GM04503 (cell line): ENCODE measurements at places on chromosomes 2 and 18.

DNA sequence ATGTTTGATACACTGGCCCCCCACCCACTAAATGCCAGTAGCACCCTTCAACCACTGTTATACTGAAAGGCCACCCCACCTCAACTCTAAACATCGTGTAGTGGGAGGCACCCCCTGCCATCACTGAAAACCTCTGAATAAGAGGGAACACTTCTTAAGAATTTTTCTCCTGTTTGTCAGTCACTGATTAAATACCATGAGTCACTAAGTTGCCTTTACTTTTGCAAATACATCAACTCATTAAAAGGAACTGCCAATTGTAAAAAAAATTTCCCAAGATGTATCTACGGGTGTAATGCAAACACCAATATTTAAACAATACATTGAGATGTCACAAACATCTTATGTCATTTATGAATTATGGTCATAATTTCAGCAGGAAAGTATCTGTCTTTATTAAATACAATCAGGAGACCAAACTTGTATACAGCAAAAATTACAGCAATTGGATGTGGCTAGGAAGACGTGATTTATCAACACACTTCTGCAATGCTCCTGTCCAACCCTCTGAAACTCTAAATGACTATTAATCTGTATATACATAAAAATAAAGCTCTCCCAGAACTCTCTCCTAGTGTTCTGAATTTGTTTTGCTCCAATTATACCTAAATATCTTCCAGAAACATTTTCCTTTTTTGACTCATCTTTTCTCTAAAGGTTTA is 144.1 kb upstream of the STK17B start:
- no peak for DNase-seq

GRCh38 chr2:129813404-129813803 is 166.1 kb upstream of the RAB6C start:
- DNase-seq, result no peak

DNA sequence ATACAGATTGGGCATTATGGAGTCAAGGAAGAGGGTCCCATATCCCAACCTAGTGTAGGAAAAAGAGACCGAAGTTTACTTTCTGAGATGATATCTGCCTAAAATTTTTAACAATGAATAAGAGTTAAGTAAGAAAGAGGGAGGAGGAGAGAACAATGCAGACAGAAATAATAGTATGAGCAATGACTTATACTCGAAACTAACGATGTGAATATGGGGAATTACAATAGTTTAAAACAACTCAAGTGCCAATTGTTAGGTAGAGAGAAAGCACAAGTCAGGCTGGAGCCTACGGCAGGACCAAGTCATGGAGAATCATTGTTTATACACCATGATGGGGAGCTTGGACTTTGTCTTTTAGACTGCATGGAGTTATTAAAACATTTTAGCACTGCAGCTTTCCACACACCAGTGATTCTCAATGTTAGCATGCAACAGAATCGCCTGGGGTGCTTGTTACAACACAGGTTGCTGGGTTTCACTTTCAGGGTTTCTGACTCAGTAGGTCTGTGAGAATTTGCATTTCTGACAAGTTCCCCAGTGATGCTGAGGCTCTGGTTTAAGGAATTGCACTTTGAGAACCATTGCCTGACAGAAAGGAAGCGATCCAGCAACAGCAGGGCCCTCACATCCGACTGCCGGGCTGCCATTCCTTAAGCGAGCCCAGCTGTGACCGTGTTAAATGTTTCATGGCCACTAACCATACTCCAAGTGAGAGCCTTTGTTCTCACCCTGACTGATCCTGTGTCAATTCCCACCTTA is 511.2 kb downstream of the DCDC2C start:
- DNase-seq, result no peak

- peak; percentile 71 for DNase-seq
Measured at GRCh38 chr2:85785027-85785822, 31.4 kb downstream of the ATOH8 start.

DNA sequence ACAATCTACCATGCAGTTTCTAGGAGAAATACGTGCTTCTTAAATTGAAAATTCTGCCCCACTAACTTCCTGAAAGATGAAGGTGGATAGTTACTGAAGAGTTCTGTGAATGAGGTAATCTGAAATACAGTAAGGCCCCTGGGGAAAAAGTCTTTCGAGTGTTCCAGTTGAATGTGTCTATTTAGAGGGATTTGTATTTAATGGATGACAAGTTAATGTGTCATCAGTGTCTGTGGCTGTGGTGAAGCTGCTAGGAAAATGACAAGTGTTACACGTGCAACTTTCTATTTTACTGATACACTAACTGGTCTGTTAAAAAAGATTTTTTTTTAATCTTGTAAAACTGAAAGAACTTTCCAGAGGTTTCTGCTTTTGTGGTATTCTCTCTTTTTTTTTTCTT is 384.6 kb downstream of the STK39 start:
- no peak for DNase-seq

DNA sequence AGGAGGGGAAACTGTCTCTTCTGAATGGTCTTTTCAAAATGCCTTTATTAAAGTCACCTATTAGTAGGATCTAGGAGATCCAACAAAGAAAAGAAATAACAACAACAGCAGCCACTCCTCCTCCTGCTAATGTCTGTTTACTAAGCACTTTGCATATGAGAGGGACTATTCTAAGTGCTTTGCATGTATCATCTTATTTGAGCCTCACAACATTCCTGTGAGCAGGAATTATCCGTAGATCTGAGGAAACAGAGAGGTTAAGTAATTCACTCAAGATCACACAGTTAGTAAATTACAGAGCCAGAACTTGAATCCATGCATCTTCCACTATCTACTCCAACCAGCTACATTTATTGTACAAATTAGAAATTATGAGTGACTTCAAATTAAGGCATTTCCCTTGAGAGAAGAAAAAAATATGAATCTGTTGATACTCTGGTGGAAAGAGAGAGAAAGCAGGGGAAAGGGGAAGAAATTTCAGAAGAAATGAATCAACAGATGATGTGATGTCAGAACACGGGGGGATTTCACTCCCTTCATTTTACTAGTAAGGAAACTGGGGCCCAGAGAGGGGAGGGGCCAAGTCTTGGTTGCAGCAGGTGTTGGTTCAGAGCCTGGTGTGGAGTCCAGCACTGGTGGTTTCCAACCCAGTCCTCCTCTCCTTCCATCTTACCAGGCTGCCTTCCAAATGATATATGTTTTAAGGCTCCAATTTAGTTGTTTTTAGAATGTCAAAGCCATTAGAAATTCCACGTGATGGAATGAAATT is 49.7 kb downstream of the TSN start:
- DNase-seq, result no peak

DNA sequence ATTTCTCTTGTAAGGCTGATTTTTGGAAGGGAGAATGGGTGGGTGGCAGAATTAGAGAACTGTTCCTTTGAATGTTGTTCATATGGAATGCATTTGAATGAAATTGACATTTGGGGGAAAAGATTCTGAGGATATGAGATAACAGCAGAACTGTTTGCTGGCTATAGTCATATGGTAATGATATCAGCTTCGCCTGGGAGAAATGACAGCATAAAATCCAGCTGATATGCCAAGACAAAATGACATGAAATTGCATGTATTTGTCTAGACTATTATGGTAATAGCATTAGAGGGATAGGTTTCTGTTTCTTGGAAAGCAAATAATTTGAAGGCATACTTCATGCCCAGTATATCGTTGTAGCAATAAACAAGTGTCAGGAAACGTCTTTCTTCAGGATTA is 150.8 kb upstream of the SPATS2L start:
- no peak for DNase-seq

GRCh38 chr2:100279586-100280534 is 42.4 kb downstream of the LONRF2 start:
- no peak for DNase-seq

DNA sequence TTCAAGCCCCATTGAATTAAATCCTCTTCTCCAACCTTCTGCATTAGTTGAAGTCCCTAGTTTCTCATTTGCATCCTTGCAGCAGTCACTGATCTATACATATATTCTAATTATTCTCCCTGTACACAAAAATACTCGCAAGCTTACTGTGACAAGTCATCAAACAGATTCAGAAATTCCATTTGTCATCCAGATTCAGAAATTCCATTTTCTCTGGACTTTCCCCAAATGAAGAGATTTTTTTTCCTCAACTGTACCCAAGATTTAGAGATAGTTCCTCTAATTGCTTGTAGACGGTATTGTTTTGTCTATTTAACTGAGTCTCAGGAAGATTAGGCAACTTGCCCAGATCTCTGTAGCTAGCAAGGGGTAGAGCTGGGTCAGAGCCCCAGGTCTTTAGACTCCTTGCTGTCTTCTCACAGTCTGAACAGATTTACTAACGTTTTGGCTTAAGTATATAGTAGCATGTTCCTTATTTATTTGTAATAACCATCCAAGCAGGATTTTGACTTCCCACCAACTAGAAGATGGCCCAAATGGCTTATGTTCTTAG is 34.2 kb downstream of the RAB12 start:
- DNase-seq, result no peak

- no peak for DNase-seq
Measured at GRCh38 chr2:240335061-240335460, 100.4 kb upstream of the GPC1 start.

- peak; percentile 17 for DNase-seq
Measured at GRCh38 chr2:241774419-241775222, 2.0 kb upstream of the GAL3ST2 start.

DNA sequence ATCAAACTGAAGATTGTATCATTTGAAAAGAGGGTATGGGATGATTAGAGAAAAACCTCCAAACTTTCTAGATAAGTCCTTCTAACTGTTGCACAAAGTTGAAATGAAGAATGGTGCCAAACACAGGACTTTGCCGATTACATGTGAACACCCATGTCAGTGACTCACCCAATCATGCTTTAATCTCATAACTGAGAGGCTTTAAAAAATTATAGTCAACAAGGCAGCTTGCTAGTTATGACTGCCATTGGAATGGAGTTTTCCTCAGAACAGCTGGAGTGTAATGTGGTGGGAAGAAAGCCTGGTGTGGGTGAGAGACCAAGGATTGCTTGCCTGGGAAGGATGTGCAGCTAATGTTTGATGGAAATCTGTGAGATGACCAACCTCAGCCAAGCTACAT is 98.2 kb upstream of the ALPP start:
- DNase-seq, result no peak

GRCh38 chr18:27860701-27861107 is 316.2 kb downstream of the CDH2 start:
- no peak for DNase-seq

DNA sequence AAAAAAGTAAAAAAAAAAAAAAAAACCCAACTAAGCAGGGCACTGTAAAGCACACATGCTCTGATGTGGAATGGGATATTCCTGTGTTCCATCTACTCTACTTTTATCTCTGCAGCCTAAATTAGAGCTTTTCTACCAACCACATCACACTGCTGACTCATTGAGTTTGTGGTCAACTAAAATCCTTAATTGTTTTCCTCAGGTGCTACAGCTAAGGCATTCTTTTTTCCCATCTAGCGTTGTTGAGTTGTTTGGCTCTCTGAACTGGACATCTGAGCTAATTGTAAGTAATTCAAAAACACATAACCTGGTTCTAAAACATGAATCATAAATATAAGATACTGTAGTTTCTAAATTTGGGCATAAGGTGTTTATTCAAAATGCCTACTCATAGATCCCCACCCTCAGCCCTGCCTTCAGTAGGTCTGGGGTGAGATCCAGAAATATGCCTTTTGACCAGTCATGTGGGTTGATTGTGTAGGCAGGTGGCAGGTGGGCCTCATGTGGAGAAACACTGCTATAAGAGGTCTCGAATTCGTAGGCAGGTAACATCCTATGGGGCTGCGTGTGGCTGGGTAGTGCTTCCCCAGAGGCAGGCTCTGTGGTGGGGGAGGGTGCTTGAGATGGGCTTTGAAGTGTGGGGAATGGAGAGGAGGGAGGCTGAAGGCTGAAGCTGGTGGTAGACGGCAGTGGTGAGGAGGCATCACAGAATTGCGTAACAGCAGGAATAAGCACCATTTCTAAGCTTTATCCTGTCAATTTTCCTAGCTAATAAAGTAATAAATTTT is 27.2 kb downstream of the ANKRD29 start:
- no peak for DNase-seq

DNA sequence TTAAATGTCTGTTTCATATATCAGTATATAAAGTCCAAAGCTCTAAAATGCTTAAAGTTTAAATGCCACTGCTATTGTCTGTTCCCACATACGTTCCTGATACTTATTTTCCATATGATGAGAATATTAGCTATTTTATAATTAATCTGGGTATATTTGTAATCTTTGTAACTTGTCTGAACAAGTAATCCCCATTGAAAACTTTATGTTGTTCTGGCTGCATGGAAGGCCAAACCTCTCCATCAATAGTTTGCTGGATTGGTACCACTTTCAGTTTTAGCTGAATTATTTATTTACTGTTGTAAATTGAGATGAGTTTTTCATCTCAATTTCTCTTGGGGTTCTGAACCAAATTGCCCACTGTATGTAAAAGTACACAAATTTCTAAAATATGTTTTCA is 1.5 kb downstream of the MBD5 start:
- no peak for DNase-seq

DNA sequence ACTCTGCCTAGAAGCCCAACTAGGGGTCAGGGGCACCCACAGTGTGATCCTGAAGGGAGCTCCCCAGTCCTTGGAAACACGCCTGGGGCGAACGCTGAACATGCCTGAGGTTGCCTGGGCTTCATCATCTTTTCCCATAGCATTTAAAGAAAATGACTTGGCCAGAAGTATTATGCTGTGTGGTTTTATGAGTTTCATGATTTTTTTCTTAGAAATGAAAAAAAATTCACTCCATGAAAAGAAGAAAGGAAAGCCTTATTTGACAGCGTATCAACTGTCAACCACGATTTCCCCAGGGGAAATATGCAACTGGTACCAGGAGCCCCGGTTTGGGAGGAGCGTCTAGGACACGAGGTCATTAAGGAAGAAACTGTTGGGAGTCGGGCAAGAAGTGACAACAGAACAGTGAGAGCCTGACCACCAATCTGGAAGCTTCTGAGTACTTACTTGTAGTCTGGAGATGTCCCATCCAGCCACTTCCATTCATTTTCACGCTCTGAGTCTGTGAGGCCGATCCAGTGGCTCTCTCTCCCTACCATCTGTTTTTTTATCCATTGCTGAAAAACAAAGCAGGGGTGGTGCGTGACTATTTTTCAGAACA is 63.5 kb upstream of the THOC1 start:
- no peak for DNase-seq

DNA sequence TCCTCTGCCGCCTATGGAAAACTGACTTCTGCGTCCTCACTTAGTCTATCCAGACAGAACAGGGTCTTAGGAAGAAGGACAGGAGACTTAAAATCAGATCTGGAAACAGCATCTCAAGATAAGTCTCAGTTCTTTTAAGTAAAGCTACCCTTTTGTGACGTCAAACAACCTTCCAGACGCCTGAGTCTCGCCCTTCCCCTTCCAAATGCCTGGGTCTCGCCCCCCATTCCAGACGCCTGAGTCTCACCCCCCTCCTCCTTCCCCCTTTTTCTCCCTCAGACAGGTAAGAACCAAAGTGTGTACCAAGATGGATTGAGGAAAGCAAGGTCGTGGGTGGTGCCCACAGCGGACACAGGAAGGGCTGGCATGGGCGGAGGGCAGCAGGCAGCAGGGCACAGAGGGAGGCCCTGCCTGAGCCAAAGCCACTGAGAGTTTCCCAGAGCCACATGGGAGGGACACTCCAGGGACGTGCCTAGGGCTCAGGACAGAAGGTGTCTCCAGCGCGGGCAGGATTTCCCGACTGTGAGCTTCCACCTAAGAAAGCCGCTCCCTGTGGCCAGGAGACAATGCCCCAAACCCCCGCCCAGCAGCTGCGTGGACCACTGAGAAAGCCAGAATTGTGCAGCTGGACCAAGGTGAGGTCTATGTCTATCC is 51.3 kb downstream of the ANKMY1 start:
- DNase-seq, result no peak

GRCh38 chr2:134314681-134315368 is 61.0 kb downstream of the MGAT5 start:
- no peak for DNase-seq

GRCh38 chr18:46859855-46860254 is 57.5 kb downstream of the PIAS2 start:
- no peak for DNase-seq
